ENCODE measurements at places on chromosomes 16 and 17.
A peak's percentile ranks its signal among the peaks of the same experiment; 100 is the strongest.

GRCh38 chr17:11700668-11701067 lies 102.4 kb downstream of the DNAH9 start:
- DNase-seq = no peak

GRCh38 chr16:56413381-56413780 lies 12.0 kb downstream of the AMFR start:
- no peak for DNase-seq

- DNase-seq = peak; percentile 87
Measured at GRCh38 chr16:84511180-84511800, 6.8 kb upstream of the MEAK7 start.

DNA sequence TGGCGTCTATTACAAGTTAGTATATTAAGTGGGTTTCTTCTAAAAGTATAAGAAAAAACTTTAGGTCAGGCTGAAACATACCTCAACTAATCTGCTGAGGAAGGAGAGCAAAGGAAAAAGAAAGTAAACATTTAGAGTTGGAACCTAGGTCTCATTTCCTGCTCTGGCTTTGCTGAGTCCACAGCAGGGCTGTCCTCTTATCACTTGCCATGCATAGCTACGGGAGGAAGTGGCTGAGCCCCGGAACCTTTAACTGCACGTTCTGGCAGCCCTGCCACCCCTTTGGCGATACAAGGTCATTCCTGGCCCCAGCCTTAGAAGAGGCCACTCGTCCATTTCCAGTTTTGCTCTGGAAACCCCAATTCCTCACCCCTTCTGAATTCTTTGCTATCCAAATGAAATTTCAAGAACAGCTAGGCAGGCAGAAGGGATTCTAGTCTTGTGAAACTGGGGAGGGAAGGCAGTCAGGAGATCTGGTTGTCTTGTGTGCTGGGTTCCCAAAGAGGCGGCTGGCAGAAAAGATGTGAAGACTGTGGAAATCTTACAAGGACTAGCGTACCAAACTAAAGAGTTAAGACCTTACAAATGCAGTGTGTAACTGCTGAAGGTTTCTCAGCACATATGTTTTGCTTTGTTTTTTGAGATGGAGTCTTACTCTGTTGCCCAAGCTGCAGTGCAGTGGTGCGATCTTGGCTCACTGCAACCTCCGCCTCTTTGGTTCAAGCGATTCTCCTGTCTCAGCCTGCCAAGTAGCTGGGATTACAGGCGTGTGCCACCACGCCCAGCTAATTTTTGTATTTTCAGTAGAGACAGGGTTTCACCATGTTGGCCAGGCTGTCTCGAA lies 19.1 kb downstream of the WIPI1 start:
- DNase-seq = peak; percentile 59

DNA sequence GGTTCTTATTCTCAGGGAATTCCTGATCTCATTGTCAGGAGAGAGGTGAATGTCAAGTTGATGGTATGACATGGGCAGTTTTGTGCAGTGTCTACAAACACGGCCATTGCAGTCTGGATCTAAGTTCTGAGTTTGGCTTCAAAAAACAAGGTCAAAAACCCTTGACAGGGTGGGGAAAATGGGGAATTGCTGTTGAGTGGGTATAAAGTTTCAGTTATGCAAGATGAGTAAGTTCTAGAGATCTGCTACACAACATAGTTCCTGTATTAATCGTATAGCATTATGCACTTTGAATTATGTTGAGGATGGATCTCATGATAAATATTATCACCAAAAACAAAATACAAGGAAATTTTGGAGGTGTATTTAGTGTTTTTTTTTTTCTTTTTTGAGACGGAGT lies 36.6 kb upstream of the CARMIL2 start:
- no peak for DNase-seq

DNA sequence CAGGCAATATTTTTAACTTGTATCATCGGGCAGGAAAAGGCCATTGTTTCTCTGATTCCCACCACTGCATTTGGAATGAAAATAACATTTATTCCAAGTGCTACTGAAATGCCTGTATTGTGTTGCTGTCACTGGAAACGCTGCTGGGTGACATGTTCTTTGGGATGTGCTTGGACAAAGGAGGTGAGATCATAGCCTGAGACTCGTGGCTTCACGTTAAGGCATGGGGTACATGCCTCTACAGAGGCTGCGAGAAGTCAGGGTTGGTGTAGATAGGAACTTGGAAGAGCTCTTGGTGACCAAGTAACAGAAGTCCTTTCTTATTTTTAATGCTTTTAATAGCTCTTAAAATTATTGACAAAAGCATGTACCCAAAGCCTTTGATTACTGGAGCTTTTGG lies 58.8 kb upstream of the MAF start:
- no peak for DNase-seq

- no peak for DNase-seq
Measured at GRCh38 chr17:41211845-41212466, 14.5 kb upstream of the KRTAP9-2 start.

Data from CD4-positive, alpha-beta T cell treated with Interleukin-1 beta for 1 hour (primary cell).